ENCODE measurements at places on chromosomes 6 and 20. TPM values are rescaled to one million over a fixed set of nuclear protein-coding genes. Genes with fewer than 3 reads are reported as not detected.

DNA sequence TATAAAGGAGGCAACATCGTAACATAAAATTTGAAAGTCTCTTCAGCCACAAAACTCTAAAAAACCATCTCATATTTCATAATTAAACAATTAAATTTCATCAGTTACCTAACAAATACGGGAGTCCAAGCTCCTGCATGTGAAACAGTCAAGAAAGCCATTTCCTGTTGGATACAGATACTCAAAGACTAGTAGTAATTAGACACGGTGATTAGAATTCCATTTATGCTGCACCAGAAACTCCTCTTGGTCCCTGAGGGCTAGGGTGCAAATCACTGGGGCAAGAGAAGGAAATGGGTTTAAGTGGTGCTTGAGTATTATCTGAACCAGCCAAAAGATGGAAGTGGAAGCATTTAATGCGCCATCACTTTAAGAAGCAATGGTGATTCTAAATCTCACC lies 27.4 kb downstream of the TRAM2 start:
- no peak for DNase-seq

DNA sequence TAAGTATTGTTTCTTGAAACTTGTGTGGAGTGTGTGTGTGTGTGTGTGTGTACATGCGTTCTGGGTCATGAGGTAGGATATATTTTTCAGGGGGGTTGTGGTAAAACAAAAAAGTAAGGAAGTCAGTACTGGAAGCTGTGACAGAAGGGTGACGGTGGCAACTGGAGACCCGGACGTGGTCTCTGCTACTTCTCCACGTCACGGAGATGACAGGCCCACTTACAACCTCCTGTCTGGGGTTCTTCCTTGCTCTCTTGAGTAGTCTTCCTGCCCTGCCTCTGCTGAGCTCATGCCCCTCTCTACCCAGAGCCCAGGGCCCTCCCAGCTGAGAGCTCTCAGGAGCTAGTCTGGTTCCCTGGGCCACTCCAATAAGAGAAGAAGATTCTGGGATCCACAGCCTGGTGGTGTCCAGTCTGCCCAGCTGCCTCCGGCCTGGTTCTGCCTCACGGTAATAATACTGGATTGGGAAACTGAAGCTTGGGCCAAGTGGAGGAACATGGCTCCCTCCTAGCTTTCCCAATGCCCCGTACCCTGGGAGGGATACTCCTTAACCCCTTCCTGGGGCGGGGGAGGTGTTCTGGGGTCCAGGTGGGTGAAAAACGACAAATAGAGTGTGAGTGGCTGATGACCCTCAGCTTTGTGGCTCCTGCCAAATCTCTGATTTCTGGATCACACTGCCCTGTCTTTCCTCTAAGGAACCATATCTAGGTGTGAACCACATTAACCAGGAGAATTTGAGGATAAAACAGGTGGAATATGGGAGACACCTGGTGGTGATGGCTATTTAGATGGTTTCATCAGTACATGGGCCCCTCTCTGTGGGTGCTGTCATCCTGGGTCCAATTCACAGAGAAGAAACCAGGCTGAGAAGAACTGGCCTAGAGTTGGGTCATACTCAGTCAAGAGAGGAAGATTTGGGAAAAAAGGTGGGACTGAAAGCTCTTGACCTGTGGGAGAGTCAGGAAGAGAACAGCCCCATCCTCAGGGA lies 27.2 kb downstream of the VEGFA start:
- DNase-seq, result no peak

C20orf204 gene
- total RNA-seq, result 0.17 TPM

GPANK1 gene
- total RNA-seq, result 31.2 TPM

- no peak for DNase-seq
Measured at GRCh38 chr6:65081756-65082155, 625.3 kb downstream of the EYS start.

Measured in LHCN-M2 (cell line).